Activated CD4-positive, alpha-beta T cell treated with anti-CD3 and anti-CD28 coated beads, Interleukin-2, amount 50 U/mL, for 1 hour (primary cell): ENCODE measurements at places on chromosomes 11 and 22.

DNA sequence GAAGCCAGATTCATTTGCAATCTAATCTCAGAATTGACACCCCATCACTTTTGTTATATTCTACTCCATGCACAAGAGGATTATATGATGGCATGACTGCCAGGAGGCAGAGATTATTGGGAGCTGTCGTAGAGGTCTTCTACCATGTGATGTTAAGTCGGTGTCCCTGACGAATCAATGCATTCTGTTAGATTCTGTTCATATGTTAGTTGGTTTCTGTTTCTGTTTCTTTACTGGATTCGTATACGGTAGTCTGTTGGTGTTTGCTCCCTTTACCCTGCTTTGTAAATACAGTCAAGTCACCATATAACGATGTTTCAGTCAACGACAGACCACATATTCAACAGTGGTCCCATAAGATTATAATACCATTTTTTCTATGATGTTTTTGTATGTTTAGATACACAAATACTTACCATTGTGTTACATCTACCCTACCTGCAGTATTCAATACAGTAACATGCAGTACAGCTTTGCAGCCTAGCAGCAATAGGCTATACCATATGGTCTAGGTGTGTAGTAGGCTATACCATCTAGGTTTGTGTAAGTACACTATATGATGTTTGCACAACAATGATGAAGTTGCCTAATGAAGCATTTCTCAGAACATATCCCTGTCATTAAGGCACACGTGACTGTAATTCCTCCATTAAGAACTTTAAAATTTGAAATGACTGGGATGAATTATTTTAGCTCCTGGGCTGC, 22.8 kb upstream of the RASSF10 start:
- no peak for DNase-seq

DNA sequence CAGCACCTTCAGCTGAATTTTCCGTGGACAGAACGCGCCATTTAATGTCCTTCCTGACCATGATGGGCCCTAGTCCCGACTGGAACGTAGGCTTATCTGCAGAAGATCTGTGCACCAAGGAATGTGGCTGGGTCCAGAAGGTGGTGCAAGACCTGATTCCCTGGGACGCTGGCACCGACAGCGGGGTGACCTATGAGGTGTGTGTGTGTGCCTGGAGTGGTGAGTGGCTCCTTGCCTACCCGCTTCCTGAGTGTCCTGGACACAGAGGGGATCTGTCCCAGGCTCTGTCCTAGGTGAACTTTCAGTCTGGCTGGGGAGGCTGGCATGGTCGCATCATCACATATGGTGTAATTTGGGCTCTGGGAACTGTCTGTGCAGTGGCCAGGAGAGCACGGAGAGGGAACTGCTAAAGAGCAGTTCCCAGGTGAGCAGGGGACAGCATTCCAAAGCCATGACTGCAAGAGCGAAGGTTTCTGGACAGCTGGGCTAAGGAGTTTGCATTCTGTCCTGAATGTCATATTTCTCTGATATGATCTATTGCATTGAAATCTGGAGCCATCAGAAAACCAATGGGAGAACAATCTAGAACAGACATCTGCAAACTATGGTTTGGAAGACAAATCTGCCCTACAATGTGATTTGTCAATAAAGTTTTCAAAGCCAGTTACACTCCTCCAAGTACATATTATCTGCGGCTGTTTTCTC, 104.3 kb downstream of the RRAS2 start:
- no peak for DNase-seq

DNA sequence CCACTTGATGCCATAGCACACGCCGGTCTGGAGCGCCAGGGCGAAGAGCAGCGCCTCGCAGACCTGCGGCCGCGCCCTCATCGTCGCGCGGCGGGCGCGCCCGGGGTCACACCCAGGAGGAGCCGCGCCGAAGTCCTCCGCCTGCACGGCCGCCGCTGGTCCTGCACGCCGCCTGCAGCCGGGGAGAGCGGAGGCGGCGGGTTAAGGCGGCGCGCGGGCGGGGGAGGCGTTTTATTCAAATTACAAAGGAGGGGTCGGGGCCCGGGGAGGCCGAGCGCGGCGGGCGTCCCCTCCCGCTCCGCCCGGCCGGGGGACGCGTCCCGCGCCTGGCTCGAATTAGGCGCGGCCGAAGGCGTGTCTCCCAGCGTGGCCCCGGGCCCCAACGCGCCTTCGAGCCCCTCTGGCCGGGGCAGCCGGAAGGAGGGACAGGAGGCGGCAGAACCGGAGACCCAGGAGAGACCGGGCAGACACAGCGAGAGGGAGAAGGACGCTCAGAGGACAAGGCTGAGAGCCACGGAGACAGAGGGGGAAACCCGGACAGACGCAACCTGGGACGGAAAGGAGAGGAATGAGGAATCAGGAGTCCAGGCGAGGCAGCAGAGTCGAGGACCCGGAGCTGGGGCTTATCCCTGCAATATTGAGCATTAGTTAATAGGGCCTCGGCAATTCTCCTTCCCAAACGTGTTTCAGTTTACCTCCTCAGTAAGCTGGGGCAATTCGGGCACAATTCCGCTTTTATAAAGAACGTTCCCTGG, at the start of gene WNT11:
Gene WNT11 (minus strand): TSS at position 176 of the 755 bp plus-strand sequence. CDS start 95 bp downstream, at position 81.
- peak; percentile 30 for DNase-seq

GRCh38 chr11:103803062-103803461, 233.4 kb upstream of the DDI1 start:
- DNase-seq = no peak

DNA sequence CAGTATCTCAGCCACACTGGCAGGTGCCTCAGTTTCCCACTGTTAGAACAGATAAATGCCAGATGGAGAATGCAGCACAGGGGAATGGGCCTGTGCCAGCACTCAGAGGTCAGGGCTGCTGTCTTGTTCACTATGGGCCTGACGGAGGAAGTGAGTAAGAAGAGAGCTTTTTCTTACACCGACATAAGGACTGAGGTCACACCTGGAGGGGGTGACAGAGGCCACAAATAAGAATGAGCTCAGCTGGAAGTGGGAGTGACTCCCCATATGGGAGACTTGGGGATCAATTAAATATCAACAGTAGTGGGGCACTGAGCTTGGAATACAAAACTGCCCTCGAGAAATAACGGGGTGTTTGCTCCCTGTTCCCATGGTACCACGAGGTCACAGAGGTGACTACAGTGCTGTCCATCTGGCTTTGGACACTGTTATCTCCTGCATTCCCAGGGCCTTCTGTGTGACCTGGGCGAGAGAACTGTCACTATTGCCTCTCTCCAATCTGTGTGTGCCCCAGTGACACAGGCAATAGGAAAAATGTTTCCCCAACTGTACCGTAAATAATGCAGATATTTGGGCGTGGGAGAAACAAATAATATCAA, 94.1 kb upstream of the NNMT start:
- no peak for DNase-seq

GRCh38 chr11:70606248-70606950, 208.1 kb downstream of the CTTN start:
- no peak for DNase-seq

DNA sequence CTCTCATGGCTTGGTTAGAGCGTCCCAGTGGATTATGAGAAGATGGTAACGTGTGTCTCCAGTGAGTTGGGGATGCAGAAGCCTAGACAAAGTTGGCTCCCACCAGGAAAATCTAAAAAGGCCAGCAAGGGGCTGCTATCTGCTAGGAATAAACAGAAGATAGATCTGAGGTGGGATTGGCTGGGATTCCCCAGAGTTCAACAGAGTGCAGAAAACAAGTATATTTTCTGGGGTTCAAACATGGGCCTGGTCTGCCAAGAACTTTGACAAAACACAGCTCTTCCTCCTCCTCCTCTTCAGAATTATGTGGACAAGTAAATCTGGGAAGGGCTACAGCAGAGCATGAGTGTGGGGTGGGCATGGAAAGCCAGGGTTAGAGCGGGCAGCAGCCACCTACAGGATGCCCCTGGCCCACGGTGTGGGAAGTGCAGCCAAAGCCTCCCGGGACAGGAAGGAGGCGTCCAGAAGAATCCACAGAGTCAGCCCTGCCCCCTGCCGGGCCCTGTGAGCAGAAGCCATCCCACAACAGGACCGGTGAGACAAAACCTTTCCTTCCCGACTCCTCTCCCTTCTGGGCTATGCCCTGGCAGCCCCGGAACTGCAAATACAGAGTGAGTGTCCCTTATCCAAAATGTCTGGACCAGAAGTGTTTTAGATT, 67.1 kb downstream of the CD82 start:
- peak; percentile 20 for DNase-seq

GRCh38 chr22:44440224-44441160, 57.5 kb downstream of the RTL6 start:
- DNase-seq = no peak

DNA sequence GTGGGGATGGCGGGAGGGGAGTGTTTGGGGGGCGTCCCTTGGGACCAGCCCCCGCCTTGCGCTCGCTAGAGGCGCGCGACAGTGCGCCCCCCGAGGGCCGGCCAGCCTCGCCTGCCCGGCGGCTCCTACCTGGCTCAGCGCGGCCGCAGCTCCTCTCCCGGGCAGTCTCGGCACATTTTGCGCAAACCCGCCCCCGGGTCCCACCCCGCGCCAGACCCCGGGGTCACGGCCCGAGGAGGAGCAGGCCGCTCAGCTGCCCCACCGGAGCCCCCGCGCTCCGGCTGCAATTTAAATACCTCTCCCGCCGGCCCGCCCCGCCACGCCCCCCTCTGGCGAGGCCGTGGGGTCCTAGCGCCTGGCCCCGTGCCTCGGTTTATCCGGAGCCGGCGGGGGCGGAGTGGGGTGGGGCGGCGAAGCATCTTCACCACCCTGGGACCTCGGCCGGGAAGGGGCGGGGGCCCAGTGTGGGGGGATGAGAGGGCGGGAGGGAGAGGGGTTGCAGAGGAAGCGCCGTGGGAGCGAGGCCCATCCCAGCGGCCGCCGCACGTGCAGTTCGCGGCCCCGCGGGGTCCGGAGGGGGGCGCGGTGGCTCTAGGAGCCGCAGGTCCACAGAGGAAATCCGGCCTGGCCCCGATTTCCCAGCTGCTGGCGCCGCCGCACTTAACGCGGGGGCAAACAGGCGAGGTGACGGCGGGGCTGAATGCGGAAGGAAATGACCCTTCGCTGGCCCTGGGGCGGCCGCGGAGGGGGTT, at the start of gene LRRC32:
Gene LRRC32 (minus strand): TSS at position 263 of the 752 bp plus-strand sequence. CDS start 4,793 bp downstream, outside the sequence.
- no peak for DNase-seq

- no peak for DNase-seq
These were observed 46.6 kb upstream of the ME3 start for GRCh38 chr11:86718999-86719398.

- DNase-seq = no peak
These were observed 18.4 kb downstream of the OR51I2 start for GRCh38 chr11:5467527-5467926.

GRCh38 chr11:132589791-132590190, 942.5 kb downstream of the OPCML start:
- DNase-seq = no peak

- no peak for DNase-seq
These were observed 6.2 kb downstream of the KCNQ1OT1 start for GRCh38 chr11:2693271-2694261.

- DNase-seq = no peak
These were observed at the start of gene CATSPERZ for GRCh38 chr11:64299847-64300648. TSS of gene CATSPERZ (plus strand) at chr11:64300358. CDS start at chr11:64300411, 53 bp downstream.

DNA sequence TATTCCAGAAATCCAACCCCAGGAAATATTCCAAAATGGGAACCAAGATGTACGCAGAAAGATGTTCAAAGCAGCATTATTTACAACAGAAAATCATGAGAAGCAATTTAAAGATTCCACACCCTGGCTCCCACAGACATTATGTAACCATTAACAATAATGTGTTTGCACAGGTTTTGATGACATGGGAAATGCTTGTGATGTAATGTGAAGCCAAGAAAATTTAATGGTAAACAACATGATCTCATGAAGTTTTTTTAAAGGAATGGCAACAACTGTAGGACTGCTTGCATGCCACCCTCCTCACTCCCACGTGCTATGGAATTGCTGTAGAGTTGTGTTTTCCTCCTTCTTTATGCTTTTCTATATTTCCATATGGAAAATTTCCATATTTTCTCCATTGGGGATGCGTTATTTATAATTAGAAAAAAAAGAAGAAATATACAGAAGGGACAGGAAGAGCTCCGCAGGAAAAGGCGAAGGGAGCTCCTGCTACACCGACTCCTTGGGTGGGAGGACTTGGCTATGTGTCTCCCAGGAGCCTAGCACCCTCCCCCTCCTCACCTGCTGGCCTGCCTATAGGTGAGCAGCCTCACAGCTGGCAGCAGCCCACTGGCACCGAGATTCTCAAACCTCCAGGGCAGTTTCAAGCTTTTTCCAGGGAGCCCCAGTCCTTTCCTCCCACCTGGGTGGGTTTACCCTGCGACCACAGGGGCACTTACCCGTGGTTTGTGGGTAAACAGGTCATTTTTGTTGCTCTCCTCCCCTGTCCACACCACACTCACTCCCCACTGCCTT, 20.9 kb downstream of the LRFN4 start:
- DNase-seq = no peak

DNA sequence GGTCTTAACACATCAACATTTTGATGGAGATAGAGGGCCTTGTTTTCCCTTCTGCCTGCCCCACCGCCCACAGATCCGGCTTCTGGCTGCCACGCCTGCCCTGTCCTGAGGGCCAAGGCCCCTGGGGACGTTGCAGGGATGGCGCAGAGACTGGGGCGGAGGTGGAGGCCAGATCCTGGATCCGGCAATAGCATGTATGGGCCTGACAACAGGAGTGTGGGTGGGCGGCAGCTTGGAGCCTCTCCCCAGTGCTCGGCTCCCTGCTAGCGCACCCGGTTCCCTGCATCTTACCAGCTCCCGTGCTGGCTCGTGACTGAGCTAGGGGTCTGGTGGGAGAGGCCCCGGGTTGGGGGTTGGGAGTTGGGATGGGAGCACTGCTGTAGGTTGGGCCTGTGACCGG, 95.6 kb downstream of the ZBTB16 start:
- DNase-seq = no peak

GRCh38 chr22:25409240-25409639, 155.2 kb upstream of the GRK3 start:
- DNase-seq = no peak

DNA sequence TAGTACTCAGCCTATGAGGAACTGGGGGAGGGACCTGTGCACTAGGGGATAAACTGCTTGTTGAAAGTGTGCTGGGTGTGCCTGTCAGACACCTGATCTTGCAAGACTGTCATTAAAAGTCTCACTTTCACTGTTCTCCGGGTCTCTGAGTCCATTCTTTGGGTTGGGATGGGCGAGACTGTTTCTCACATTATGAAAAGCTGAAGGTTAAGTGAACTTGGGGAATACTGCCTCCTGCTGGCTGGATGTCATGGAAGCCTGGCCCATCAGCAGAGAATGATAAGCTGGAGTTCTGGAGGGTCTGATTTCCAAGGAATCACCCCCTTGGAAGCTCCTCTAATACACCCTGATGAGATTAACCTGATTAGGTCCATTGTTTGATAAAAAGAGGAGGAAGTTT, 9.0 kb upstream of the VPREB1 start:
- peak; percentile 40 for DNase-seq

DNA sequence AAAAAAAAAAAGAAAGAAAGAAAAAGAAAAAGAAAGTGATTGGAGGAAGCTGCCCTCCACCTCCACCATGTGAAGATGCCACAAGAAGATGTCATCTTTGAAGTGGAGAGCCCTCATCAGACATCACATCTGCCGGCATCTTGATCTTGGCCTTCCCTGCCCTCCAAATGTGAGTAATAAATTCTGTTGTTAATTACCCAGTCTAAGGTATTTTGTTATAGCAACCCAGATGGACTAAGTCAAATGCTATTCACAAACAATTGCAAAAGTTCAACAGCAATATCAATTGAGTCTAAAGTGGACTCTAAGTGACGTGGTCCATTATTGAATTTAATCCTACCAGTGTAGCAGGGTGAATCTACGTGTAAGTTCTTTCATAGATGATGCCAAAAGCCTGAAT, 55.9 kb upstream of the NUP160 start:
- DNase-seq = no peak

- DNase-seq = no peak
These were observed 43.3 kb upstream of the PAK1 start for GRCh38 chr11:77517226-77517625.

GRCh38 chr22:28123989-28124766, 205.1 kb upstream of the PITPNB start:
- DNase-seq = no peak

- DNase-seq = no peak
These were observed 117.5 kb downstream of the FCHSD2 start for GRCh38 chr11:73024639-73025038.
